ENCODE measurements at places on chromosomes 11 and 22.

DNA sequence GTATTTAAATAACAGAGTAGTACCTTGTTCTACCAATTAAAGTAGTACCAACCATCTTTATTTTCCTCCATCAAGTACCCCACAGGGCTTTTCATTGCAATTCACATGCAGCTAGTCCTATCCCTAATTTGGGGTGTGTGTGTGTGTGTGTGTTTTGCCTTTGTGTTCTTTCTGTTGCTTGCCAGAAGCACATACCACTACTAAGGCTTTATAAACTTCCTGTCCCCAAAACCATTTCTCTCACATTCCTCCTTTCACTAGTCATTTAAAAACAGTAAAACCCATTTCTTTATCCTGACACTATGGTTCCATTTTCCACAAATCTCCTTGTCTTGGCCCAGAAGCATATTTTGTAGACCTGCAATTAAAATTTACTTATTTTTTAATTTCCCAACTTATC, 54.6 kb downstream of the SLC36A4 start:
- DNase-seq, result no peak

DNA sequence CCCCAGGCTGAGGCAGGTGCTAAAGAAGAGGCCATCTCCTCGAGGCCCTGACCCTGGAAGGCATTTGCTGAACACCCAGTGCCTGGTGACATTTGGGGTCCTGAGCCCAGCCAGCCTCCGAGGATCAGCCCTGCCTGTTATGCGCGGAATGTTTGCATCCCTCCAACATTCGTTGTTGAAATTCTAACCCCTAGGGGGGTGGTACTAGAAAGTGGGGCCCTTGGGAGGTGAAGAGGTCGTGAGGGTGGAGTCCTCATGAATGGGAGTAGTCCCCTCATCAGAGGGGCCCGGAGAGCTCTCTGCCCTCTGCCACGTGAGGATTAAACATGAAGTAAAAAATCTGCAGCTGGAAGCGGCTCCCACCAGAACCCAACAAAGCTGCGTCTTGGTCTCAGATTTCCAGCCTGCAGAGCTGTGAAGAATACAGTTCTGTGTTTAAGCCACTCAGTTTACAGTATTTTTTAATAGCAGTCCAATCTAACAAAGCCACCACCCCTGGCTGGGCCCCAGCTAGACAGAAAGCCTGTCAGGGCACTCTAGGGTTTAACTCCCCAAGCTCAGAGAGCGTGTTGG, 35.3 kb upstream of the SEPTIN5 start:
- DNase-seq, result no peak

DNA sequence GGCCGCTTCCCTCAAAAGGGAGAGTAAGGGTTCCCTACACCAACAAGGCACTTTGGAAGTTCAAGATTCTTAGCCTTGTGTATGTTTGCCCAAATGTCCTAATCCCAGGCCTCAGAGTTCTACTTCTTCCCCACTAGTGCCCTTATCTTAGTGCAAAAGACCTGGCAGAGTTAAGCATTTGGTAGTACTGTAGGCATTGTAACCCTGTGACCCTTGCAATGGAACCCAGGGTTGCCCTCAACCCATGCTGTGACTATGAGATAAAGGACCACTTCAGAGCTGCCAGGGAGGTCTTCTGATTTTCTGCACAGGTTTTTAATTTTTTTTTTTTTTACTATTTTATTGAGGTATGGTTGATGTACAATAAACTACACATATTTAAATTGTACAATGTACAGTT, 65.1 kb downstream of the C11orf65 start:
- no peak for DNase-seq

DNA sequence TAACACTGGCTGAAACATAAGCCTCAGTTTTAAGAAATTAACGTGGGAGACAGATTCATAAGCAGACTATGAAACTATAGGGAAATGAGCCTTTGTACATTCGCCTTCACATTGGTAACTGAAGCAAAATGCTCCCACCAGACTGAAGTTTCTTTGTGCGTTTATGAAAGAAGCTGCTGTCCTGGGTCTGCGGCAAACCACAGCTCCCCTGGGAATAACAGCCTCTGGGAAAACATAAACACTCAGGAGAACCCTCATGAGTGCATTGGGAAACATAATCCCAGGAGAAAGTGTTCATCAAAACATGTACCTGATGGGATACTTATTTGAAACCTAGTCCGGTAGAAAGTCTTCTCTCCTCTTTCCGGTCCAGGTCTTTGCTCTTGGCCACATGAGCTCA, 193.1 kb upstream of the LARGE1 start:
- DNase-seq, result no peak

DNA sequence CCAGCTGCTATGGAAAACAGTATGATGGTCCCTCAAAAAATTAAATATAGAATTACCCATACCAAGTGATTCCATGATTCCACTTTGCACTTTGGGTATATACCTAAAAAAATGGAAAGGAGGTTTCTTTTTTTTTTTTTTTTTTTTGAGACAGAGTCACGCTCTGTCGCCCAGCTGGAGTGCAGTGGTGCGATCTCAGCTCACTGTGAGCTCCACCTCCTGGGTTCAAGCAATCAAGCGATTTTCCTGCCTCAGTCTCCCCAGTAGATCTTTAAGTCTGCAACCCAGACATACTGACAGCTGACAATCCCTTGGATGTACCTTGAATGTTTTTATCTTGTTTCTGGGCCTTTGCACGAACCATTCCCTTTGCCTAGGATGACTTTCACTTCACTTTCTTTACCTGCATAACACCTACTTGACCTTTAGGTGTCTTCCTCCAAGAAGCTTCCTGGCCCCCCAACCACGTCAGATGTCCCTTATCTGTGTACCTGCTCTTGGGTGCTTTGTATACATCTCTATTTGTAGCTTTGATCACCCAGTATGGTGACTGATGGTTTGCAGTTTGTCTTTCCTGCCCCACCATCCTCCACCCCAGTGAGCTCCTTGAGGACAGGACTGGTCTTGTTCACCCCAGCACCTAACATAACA, 11.6 kb downstream of the UCP3 start:
- DNase-seq, result no peak

- DNase-seq, result no peak
Measured at GRCh38 chr11:90134478-90135003, at the start of gene NAALAD2. NAALAD2 (plus strand) TSS chr11:90134663; CDS start chr11:90134759, 96 bp downstream.

DNA sequence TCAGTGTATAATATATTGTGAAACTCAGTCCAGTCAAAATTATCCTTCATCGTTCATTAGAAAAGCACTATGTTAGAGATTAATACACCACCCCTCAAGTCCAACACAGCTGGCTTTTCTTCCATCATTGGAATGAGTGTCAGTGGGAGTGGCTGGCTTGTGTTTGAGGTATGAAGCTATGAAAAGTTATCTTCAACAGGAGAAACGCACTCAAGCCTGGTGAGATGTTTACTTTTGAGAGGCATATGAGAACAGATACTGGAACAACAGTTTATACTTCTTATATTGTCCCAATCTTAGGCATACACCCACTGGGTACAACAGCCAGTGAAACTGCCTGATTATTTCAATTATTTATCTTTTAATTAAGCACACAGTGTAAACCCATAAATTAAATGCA, 34.3 kb downstream of the PLEKHB1 start:
- DNase-seq, result no peak

- DNase-seq, result no peak
Measured at GRCh38 chr11:122808478-122808869, 29.8 kb upstream of the CRTAM start.
